Ascending aorta (tissue), 2 donors: ENCODE measurements at places on chromosomes 1 and 21. TPM values are rescaled to one million over a fixed set of nuclear protein-coding genes. Genes with fewer than 3 reads are reported as not detected.

Gene CHAF1B
- 0.43 TPM for total RNA-seq

GRCh38 chr1:8431019-8431418, 113.1 kb downstream of the SLC45A1 start:
- no peaks in the 10 kb centered on the region for H3K4me1 ChIP-seq
- no peak for DNase-seq
- H3K27ac ChIP-seq: no peak overlapping the region

DNA sequence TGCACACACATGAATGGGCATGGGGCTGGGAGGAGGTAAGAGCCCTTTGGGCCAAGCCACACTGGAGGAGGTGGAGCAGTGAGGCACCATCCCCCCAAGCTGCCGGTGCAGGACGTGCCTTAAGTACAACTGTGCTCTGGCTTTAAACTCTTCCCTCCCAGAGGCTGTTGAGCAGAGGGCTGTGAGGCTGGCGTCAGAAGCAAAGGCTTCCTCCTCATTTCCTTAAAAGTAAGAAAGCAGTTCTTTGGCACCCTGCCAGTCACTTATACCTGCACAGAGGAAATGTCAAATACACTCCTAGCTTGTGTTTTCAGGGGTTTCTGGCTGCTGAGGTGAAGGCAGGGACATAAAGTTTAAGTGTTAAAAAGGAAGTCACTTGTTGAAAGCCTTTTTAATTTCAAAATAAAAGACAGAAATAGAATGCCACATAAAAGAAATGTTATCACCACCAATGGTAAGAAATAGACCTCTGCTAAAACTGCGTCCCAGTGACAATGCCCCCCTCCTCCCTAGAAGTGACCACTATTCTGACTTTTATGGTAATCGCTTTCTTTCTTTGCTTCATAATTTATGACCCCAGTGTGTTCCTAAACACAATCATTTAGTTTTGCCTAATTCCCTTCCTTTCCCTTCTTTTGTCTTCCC, 33.0 kb downstream of the LAMC2 start:
- H3K27ac ChIP-seq: peak overlapping the region; percentile 47
- H3K4me3 ChIP-seq: no peak overlapping the region
- peaks cover 20% of the 10 kb centered on the region for H3K4me1 ChIP-seq
- peak; percentile 70 for DNase-seq
- H3K36me3 ChIP-seq: no peaks in the 10 kb centered on the region
- H3K27me3 ChIP-seq: no peaks in the 10 kb centered on the region

- DNase-seq: no peak
- no peak overlapping the region for H3K27ac ChIP-seq
- no peaks in the 10 kb centered on the region for H3K27me3 ChIP-seq
- H3K4me1 ChIP-seq: no peaks in the 10 kb centered on the region
These were observed 28.9 kb upstream of the RUNX1 start for GRCh38 chr21:35077975-35078374.

- H3K36me3 ChIP-seq: no peaks in the 10 kb centered on the region
- no peak overlapping the region for H3K27ac ChIP-seq
- H3K4me3 ChIP-seq: no peak overlapping the region
- no peak for DNase-seq
- H3K27me3 ChIP-seq: no peaks in the 10 kb centered on the region
- H3K4me1 ChIP-seq: no peaks in the 10 kb centered on the region
These were observed 38.8 kb upstream of the CLCA4 start for GRCh38 chr1:86507935-86508582.

DNA sequence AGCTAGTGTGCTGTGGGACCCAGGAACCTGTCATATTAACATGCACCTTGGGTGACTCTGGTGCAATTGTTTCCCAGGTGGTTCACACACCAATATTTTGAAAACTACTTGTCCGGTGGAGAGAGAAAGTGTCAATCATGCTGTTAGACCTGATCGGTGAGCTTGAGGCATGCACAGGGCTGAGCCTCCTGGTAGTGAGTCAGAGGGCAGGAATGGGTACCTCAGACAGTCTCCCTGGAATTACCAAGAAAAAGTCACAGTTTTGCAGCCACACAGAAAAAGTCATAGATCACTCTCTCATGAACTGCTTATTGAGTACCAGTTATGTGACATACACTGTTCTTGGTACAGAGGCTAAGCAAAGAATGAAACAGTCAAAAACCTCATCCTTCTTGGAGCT, 140.1 kb upstream of the NFIA start:
- no peaks in the 10 kb centered on the region for H3K27me3 ChIP-seq
- no peaks in the 10 kb centered on the region for H3K4me1 ChIP-seq
- H3K4me3 ChIP-seq: no peak overlapping the region
- no peak overlapping the region for H3K27ac ChIP-seq

GRCh38 chr1:12552951-12553921, 64.8 kb downstream of the DHRS3 start:
- H3K27me3 ChIP-seq: no peaks in the 10 kb centered on the region
- H3K4me1 ChIP-seq: peaks cover 20% of the 10 kb centered on the region
- peak overlapping the region; percentile 85 for H3K27ac ChIP-seq
- DNase-seq: no peak
- no peak overlapping the region for H3K4me3 ChIP-seq
- no peaks in the 10 kb centered on the region for H3K36me3 ChIP-seq

GRCh38 chr21:31609081-31609480, 50.4 kb upstream of the SOD1 start:
- H3K27ac ChIP-seq: no peak overlapping the region
- H3K4me1 ChIP-seq: no peaks in the 10 kb centered on the region
- H3K36me3 ChIP-seq: no peaks in the 10 kb centered on the region

- H3K4me1 ChIP-seq: peaks cover 10% of the 10 kb centered on the region
- no peak overlapping the region for H3K4me3 ChIP-seq
- H3K27me3 ChIP-seq: no peaks in the 10 kb centered on the region
- no peak overlapping the region for H3K27ac ChIP-seq
- no peak for DNase-seq
These were observed 2.9 kb downstream of the SOAT1 start for GRCh38 chr1:179296356-179297104.

DNA sequence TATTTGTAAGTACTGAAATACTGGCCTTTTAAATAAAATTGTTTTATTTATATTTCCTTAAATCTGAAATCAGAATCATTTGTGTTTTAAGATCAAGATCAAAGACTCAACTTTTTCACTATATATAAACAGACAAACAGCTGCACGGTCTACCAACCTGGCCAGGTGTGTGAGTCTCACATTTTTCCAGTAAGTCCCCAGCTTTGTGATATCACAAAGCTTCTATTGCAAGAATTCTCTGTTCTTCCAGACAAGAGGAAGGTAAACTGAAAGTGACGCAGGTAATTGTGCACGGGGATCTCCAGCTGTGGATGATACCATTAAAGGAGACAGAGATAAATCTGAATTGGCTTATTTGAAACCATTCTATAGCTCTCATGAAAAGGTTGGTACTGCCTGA, 41.2 kb upstream of the CYP2J2 start:
- no peaks in the 10 kb centered on the region for H3K36me3 ChIP-seq
- H3K27me3 ChIP-seq: no peaks in the 10 kb centered on the region
- DNase-seq: no peak
- H3K4me3 ChIP-seq: no peak overlapping the region
- no peaks in the 10 kb centered on the region for H3K4me1 ChIP-seq
- H3K27ac ChIP-seq: no peak overlapping the region

Gene TMEM269
- total RNA-seq: not detected

Gene VHLL
- not detected for total RNA-seq

DNA sequence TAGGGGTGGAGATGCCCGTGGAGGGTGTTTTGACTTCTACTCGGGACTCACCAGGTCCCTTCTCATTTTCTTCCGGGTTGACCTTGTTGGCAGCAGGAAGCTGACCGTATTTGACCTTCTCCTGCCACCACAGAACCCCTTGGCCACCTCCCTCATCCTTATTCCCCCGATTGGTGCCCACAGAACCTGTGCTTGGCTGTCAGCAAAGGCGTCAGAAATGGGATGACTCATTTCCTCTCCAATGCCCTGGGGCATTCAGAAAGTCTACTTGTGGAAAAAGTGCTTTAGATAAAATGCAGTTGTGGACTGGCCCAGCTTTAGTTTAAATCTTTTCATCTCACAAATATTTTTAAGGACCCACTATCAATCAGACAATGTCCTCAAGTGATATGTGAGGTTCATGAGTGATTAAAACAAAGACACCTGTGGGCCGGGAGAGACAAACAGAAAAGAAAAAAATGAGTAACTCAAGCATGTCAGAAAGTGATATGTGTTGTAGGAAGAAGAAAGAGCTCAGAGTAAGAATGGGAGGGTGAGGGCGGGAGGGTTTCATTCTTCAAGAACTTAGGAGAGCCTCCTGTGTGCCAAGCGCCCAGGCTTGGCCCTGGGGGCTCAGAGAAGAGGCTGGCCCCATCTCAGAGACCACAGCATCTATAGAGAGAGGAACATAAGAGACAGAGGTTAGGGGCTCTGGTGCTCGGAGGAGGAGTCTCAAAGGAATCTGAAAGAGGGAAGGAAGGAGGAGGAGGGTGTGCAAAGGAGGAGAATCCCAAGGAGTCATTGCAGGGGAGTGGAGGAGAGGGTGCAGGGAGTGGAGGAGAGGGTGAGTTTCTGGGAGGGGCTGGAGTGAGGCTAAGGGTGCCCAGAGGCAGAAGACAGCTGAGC, 221.6 kb upstream of the VAMP3 start:
- H3K27ac ChIP-seq: peak overlapping the region; percentile 34
- H3K27me3 ChIP-seq: no peaks in the 10 kb centered on the region
- peaks cover 12% of the 10 kb centered on the region for H3K4me1 ChIP-seq
- no peaks in the 10 kb centered on the region for H3K36me3 ChIP-seq

GRCh38 chr21:31985398-31985797, 112.6 kb downstream of the HUNK start:
- no peaks in the 10 kb centered on the region for H3K4me1 ChIP-seq
- no peaks in the 10 kb centered on the region for H3K27me3 ChIP-seq
- H3K27ac ChIP-seq: no peak overlapping the region
- no peaks in the 10 kb centered on the region for H3K36me3 ChIP-seq
- no peak overlapping the region for H3K4me3 ChIP-seq
- no peak for DNase-seq
